ENCODE measurements at places on chromosomes 6 and 20. TPM values are rescaled to one million over a fixed set of nuclear protein-coding genes. Genes with fewer than 3 reads are reported as not detected.

The ZBTB22 gene
- 16.5 TPM for total RNA-seq

DNA sequence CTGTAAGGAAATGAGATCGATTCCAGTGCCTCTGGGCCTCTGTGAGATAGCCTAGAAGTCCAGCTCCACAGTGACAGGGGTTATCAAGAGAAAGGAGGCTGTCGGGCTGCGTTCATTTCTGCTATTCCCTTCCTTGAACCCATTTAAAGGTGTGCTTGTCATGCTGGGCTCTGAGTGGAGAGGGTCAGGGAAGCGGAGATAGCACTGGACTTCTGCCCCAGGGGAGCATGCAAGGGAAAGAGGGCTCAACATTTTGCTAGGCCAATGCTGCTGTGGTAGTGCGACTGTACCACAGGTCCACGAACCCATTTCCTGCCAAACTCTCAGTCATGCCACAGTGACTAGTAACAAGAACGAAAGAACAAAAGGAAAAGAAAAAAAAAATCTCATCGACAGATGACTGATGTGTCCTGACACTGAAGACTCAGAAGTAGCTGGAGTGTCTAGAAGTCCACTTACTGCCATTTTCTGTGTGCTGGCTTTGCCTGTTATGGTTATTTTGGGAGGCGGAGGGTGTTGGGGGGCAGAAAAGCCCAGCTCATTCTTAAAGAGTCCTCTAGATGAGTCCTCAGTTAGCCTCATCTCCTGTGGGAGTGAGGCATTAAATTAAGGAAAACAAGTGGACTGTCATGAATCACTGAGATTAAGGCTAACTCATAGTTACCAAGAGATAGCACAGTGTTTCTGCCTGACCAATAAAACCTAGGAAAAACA is 8.1 kb downstream of the NEDD9 start:
- peaks cover 14% of the 10 kb centered on the region for H3K36me3 ChIP-seq
- H3K27ac ChIP-seq = no peak overlapping the region
- no peak for DNase-seq
- H3K4me3 ChIP-seq = no peak overlapping the region

The TRDN gene
- total RNA-seq = not detected

The AFG1L gene
- total RNA-seq = 13.4 TPM

DNA sequence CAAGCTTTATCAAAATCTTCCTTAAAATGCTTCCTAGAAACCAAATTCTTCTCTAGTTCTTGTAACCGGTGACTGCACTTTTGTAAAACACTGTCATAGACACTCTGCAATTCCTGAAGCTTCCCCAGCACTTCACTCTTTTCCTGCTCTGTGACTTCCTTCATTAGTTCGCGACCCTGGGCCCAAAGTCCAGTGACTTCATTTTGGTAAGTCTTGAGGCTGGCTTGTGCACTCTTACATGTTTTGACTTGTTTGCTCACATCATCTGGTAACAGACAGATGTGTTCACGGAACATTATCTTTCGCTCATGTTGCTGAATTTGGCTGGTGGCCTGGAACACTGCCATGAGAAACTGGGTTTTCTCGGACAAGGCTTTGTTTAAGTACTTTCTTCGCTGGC is 306.2 kb downstream of the SYNE1 start:
- H3K4me1 ChIP-seq = no peaks in the 10 kb centered on the region
- no peak overlapping the region for H3K27ac ChIP-seq
- DNase-seq = no peak
- no peaks in the 10 kb centered on the region for H3K27me3 ChIP-seq
- H3K36me3 ChIP-seq = no peaks in the 10 kb centered on the region

- no peaks in the 10 kb centered on the region for H3K4me1 ChIP-seq
- DNase-seq = no peak
- H3K27ac ChIP-seq = no peak overlapping the region
- no peaks in the 10 kb centered on the region for H3K36me3 ChIP-seq
- peaks cover 68% of the 10 kb centered on the region for H3K27me3 ChIP-seq
These were observed 58.6 kb downstream of the EFCAB8 start for GRCh38 chr20:32917191-32917950.

DNA sequence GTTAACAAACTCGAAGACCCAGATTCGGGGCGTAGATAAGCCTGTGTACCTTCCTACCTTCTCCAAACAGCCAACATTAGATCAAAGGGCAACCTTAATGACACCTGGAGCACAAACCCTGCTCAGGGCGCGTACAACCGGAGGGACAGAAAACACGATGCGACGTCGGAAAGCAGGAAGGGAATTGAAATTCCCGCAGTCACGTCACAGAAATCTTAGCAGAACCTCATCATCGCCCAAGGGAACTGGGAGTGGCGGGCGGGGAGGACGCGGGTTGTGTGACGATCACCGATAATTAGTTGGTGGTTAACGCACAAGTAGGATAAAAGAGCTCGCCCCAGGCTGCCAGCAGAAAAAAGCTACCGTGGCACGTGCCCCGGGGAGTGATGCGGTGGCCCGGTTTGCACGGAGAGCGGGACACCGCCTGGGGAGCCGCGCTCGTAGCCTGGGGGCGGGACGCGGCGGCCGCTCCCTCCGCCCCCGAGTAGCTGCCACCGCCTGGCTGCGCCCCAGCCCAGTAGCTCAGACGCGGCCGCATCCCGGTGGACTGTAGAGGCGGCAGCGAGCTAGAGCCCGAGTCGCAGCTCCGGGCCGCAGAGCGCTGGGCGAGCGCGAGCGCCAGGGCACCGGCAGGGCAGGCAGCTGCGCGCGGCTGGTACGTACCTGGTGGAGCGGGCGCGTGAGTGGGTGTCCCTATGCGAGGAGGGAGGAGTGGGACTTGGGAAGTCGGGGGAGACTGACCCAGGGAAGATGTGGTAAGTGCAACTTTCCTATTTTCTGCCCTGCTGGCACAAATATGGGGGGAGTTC is at the start of gene PKIB:
Gene PKIB (plus strand): TSS at position 525 of the 809 bp plus-strand sequence. CDS start 107,390 bp downstream, outside the sequence.
- DNase-seq = peak; percentile 84
- peak within 1 kb of the TSS; percentile 65 for H3K27ac ChIP-seq
- no peaks in the 10 kb centered on the region for H3K27me3 ChIP-seq
- peaks cover 23% of the 10 kb centered on the region for H3K4me1 ChIP-seq
- H3K36me3 ChIP-seq = no peaks in the 10 kb centered on the region

The BANF2 gene
- not detected for total RNA-seq

- no peak overlapping the region for H3K4me3 ChIP-seq
- H3K27me3 ChIP-seq = no peaks in the 10 kb centered on the region
- no peaks in the 10 kb centered on the region for H3K36me3 ChIP-seq
- no peak for DNase-seq
- peaks cover 16% of the 10 kb centered on the region for H3K4me1 ChIP-seq
- no peak overlapping the region for H3K27ac ChIP-seq
These were observed 968.4 kb upstream of the SLC35B3 start for GRCh38 chr6:9403736-9404135.

The SNAI1 gene
- total RNA-seq = 2.2 TPM

All from PC-9 (cell line).